Chondrocyte (in vitro differentiated cells): ENCODE measurements at places on chromosomes 1 and 21. TPM values are rescaled to one million over a fixed set of nuclear protein-coding genes. Genes with fewer than 3 reads are reported as not detected.

CELA2B gene
- total RNA-seq, result not detected in 3 replicates

DEPDC1 gene
- total RNA-seq, result 4.3 to 5.2 TPM (median 4.7 TPM) in 3 replicates

RNU1-3 gene
- 1,438 to 1,620 TPM (median 1,579 TPM) in 3 replicates for total RNA-seq

CELA2A gene
- not detected in 3 replicates for total RNA-seq

SPATA6 gene
- 3.1 to 7.3 TPM (median 3.8 TPM) in 3 replicates for total RNA-seq

OPN3 gene
- 20.0 to 29.1 TPM (median 23.5 TPM) in 3 replicates for total RNA-seq

C1QA gene
- not detected in 3 replicates for total RNA-seq

TLCD4 gene
- total RNA-seq, result 1.6 to 2.6 TPM (median 2.4 TPM) in 3 replicates

NUP210L gene
- total RNA-seq, result 0.19 TPM in 1 of 3 replicates, not detected in the others

PODN gene
- total RNA-seq, result 4.1 to 9.3 TPM (median 9.2 TPM) in 3 replicates

OR2L13 gene
- total RNA-seq, result not detected in 3 replicates

CCDC27 gene
- not detected in 3 replicates for total RNA-seq

DYNLT5 gene
- not detected in 3 replicates for total RNA-seq

NKAIN1 gene
- total RNA-seq, result 2.9 to 3.8 TPM (median 3.5 TPM) in 3 replicates

HSPA6 gene
- total RNA-seq, result 0.75 to 1.0 TPM in 2 of 3 replicates, not detected in the other

WDR47 gene
- 27.0 to 31.8 TPM (median 30.6 TPM) in 3 replicates for total RNA-seq

CNN3 gene
- total RNA-seq, result 188 to 250 TPM (median 242 TPM) in 3 replicates

ETNK2 gene
- total RNA-seq, result 10.2 to 30.2 TPM (median 10.5 TPM) in 3 replicates

LRRC38 gene
- not detected in 3 replicates for total RNA-seq

WNT9A gene
- total RNA-seq, result 2.5 to 4.2 TPM (median 2.7 TPM) in 3 replicates

PROX1 gene
- total RNA-seq, result 0.28 to 0.36 TPM (median 0.32 TPM) in 3 replicates

CD1B gene
- total RNA-seq, result not detected in 3 replicates

PPFIA4 gene
- 6.0 to 16.3 TPM (median 14.7 TPM) in 3 replicates for total RNA-seq

NT5C1A gene
- 0.31 to 0.32 TPM in 2 of 3 replicates, not detected in the other for total RNA-seq

IFNLR1 gene
- 0.12 to 0.22 TPM in 2 of 3 replicates, not detected in the other for total RNA-seq

DRAM2 gene
- total RNA-seq, result 18.2 to 26.0 TPM (median 23.6 TPM) in 3 replicates

PLA2G5 gene
- total RNA-seq, result not detected in 3 replicates

AADACL4 gene
- not detected in 3 replicates for total RNA-seq

ARHGEF16 gene
- total RNA-seq, result 1.1 to 4.1 TPM (median 2.0 TPM) in 3 replicates

SPATA45 gene
- total RNA-seq, result 0.47 to 1.3 TPM in 2 of 3 replicates, not detected in the other

KPRP gene
- total RNA-seq, result not detected in 3 replicates

SYNC gene
- total RNA-seq, result 66.8 to 72.5 TPM (median 71.8 TPM) in 3 replicates

PLD5 gene
- not detected in 3 replicates for total RNA-seq

RGS7 gene
- 3.3 to 4.5 TPM (median 3.9 TPM) in 3 replicates for total RNA-seq

ACTL8 gene
- not detected in 3 replicates for total RNA-seq

DAB1 gene
- total RNA-seq, result 0.12 TPM in 1 of 3 replicates, not detected in the others

TSPAN2 gene
- 218 to 498 TPM (median 227 TPM) in 3 replicates for total RNA-seq

TFF2 gene
- not detected in 3 replicates for total RNA-seq

AMIGO1 gene
- 3.1 to 4.6 TPM (median 4.5 TPM) in 3 replicates for total RNA-seq

FBLIM1 gene
- 191 to 492 TPM (median 490 TPM) in 3 replicates for total RNA-seq

CYP4Z1 gene
- total RNA-seq, result not detected in 3 replicates

MMP23B gene
- total RNA-seq, result 18.3 to 71.4 TPM (median 68.7 TPM) in 3 replicates

S100A2 gene
- total RNA-seq, result 15.4 to 22.2 TPM (median 18.9 TPM) in 3 replicates

EPHA10 gene
- total RNA-seq, result 0.37 TPM in 1 of 3 replicates, not detected in the others

AIRE gene
- total RNA-seq, result not detected in 3 replicates

BCAN gene
- total RNA-seq, result 1.3 TPM in 1 of 3 replicates, not detected in the others

LINGO4 gene
- not detected in 3 replicates for total RNA-seq

MPZ gene
- 0.31 to 0.45 TPM (median 0.41 TPM) in 3 replicates for total RNA-seq

FAM78B gene
- 0.13 to 0.82 TPM (median 0.22 TPM) in 3 replicates for total RNA-seq

CELA3B gene
- not detected in 3 replicates for total RNA-seq
